ENCODE measurements at places on chromosomes 11 and 22. TPM values are rescaled to one million over a fixed set of nuclear protein-coding genes. Genes with fewer than 3 reads are reported as not detected.

The OR51A4 gene
- total RNA-seq, result not detected

The SYCE3 gene
- not detected for total RNA-seq

The AMOTL1 gene
- total RNA-seq, result 0.30 TPM

The CD59 gene
- total RNA-seq, result 41.3 TPM

The MMP7 gene
- total RNA-seq, result not detected

The MGAT3 gene
- 28.0 TPM for total RNA-seq

The DKK3 gene
- total RNA-seq, result not detected

The OR51I1 gene
- total RNA-seq, result not detected

The KRTAP5-1 gene
- not detected for total RNA-seq

The MPPED2 gene
- total RNA-seq, result 1.0 TPM

The CTR9 gene
- total RNA-seq, result 52.0 TPM

The MS4A15 gene
- total RNA-seq, result not detected

The SOX6 gene
- total RNA-seq, result 0.61 TPM

The NXPE4 gene
- total RNA-seq, result not detected

The FREY1 gene
- total RNA-seq, result 6.6 TPM

The TREH gene
- not detected for total RNA-seq

The ZBTB3 gene
- total RNA-seq, result 24.8 TPM

The FCHSD2 gene
- 189 TPM for total RNA-seq

The GGTLC2 gene
- total RNA-seq, result not detected

The SLC22A6 gene
- not detected for total RNA-seq

The MUC2 gene
- total RNA-seq, result not detected

The INPP5J gene
- total RNA-seq, result 0.52 TPM

The DDX17 gene
- total RNA-seq, result 936 TPM

The SCGB1D2 gene
- total RNA-seq, result not detected

The CCND1 gene
- 7.7 TPM for total RNA-seq
